AG09319 (cell line): ENCODE measurements at places on chromosomes 1 and 21.

DNA sequence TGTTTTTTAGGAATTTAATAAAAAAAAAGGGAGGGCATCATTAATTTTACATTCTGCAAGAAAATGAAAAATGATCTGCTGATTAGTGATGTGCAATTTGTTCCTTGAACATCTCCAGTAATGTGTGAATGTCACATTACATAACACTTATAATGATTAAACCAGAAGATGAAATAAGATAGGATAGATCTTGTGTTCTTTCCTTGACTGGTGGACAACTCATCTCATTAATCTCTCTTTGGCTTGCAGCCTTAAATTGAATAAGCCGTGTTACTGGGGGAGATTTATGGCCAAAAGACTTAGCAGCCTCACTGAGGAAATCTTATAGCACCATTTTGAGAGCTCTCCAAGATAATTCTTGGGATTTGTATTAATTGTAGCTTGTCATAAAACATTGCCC lies 217.2 kb downstream of the ST6GALNAC3 start:
- no peak for DNase-seq

DNA sequence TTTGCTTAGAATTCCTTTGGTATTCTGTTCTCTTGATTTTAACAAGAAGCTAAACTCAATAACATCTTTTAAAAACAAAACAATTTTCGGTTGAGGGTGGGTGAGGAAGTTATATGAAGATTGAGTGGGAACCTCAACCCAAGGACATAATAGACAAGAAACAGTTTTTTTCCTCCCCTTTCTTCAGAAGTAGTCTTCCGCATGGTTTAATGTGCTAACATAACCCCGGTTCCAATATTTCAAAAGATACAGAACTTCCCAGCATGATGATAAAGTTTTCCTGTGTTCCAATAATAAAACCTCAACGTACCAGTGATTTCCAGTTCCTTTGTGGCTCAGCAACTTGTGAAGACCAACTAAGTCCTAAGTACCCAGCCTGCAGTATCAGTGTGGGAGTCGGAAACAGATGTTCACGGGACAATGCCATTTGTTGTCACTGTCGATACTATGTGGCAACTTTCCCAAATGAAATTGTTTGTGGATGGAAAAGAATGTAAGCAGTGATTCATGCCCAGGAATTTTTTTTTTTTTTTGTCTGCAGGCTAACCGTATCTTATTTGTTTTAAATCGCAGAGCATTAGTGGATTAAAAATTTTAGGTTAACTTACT lies 48.5 kb downstream of the NR5A2 start:
- peak; percentile 61 for DNase-seq

DNA sequence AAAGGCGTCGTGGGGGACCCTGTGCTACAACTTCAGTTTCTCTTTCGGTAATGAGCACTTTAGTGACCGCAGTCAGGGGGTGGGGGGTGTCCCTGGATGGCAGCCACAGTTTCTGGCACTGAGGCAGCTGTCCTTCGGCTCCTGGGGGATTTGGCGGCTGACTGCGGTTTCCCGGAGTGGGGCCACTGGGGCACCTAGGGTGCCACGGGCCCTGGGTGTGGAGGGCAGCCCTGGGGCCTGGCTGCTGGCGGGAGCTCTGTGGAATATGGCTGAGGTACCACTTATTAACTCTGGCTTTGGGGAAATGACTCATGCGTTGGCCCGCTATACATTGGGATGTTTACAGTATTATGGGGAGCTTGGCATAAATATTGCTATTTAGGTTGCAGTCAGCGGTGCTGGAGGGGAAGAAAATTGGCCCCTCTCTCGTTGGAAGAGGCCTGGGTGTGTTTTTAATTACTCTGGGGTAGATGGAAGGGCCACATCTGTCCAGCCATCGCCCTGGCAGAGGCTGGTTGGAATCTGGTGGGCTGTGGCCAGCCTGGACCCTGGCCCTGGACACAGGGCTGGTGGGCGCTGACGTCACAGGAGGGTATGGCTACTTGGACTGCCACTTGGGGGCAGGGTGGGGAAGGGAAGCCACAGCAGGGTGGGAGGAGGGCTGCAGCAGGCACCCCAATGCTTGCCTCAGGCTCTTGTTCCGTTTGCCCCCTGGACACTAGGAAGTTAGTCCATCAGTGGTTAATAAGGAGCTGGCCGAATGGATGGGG lies 2.0 kb downstream of the EPHB2 start:
- DNase-seq: peak; percentile 14

DNA sequence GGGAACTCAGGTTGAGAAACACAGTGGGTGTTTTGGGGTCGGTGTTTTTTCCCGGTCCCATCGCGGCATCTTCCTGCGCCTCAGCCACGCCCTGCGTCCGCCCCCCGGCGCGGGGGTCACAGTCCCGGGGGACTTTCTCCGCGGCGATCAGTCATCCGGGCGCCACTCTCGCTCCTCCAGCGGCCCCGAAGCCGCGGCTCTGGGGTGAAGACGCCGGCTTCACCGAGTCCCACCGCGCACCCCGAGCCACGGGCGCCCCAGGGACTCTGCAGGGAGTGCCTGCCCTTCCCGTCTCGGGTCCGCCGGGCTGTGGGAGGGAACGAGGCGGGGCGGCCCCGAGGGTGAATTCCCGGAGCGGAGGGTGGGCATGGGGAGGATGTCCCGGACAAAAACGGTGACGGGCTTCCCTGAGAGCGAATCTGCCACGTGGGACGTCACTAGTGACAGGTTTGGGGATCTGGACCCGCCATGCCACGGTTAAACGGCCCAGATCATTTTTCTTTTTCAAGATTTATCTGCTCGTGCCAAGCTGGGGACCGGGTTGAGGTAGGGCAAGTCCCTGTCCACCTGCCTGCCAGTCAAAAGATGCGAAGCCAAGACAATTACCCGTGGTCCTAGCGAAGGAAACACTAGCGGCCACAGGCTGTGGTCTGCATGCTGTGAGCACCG lies 717 bp upstream of the BATF3 start:
- DNase-seq: no peak

DNA sequence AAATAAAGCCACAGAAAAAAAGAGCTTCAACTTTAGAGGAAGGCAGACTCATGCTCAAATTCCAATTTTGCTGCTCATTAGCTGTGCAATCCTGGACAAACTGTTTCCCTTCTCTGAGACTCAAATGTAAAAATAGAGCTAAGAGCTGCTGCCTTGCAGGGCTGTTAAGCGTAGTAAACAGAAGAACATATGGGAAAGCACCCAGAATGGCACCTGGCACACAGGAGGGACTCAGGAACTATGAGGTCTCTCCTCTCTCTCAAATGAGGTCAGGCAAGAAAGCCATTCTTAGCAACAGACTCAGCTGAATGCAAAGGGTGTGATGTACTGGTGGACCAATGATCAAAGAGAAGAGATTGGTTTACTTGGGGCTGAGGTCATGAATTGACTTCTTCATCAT lies 61.3 kb downstream of the TRABD2B start:
- DNase-seq: no peak

DNA sequence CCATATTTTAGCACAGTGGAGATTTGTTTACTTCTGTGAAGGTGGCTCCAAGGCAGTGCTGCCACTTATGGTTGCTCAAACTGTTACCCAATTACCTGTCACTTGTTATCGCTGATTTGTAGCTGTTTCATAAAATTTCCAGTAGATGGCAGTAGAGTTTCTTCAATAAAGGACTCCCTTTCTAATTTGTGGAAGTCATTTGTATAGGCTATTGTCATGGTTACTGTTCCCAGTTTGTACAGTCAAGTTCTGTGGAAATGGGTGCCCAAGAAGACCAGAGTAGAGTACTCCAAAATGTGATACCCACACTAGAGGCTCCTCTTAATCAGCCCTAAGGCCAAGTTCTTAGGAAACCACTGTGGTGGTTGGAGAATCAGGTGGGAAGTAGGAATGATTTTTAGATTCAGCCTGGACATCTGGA lies 186.1 kb downstream of the CLEC20A start:
- DNase-seq: peak; percentile 60

DNA sequence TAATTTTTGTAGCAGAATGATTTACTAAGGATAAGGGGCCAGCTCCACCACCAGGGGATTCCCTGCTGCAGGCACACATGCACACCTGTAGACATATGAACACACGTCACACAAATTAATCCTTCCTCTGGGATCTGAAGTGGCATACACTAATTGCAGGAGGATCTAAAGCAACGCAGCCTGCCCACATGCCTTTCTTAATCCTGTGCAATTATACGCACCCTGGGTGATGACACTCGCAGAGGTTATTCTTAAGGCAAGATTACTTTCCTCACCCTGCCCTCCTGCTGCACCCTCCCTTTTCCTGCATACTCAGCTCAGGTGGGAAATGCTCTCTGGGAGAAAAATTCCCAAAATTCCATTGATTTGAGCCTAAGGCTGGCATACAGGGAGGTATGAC lies 7.5 kb upstream of the LORICRIN start:
- no peak for DNase-seq

- no peak for DNase-seq
These were observed 81.8 kb downstream of the GLUL start for GRCh38 chr1:182309631-182310351.

DNA sequence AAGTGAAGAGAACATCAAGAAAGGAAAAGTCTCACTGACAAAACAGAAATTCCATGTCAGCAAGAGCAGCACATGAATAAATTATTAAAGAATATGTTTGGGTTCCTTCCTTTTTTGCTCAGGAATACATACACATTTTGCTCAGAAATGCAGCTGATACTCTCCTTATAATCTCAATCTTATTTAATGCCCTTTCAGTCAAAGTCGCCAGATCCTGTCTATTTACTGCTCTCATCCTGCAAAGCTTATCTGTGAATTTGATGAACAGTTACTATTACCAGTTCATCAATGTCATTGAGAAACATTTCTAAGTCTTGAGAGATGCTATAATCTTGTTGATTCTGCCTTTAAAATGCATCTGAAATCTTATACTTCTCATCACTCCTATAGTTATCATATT lies 543.1 kb upstream of the ZRANB2 start:
- DNase-seq: no peak

- no peak for DNase-seq
These were observed 1.1 kb downstream of the CRCT1 start for GRCh38 chr1:152515434-152515783.

GRCh38 chr1:15472587-15472986 lies 3.3 kb upstream of the CELA2B start:
- no peak for DNase-seq

DNA sequence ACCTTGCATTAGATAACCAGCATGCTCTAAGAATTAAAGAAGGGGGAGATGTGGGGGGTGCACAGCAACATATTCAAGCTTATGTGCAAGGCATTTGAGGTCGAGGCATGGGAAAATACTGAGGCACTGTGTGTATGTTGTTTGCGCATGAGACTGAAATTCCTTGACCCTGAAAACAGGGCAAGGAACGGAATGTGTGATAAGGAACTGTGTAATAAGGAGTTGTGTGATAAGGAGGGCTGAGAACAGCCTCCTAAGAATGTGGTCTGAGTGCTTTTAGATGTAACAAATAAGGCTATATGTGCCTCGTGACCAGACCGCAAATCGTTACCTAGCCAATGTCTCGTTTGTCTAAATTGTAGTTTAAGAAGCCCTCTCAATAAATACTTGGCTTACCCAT lies 26.5 kb upstream of the ITLN1 start:
- no peak for DNase-seq

- DNase-seq: no peak
These were observed at the start of gene GSTM4 for GRCh38 chr1:109655615-109656519. Gene GSTM4, plus strand, starts transcription at chr1:109656099. Its CDS starts 291 bp downstream, at chr1:109656390.

GRCh38 chr1:201516511-201517127 lies 9.7 kb upstream of the CSRP1 start:
- no peak for DNase-seq

- no peak for DNase-seq
These were observed 456.2 kb downstream of the KCNT2 start for GRCh38 chr1:196152086-196152485.

- peak; percentile 11 for DNase-seq
These were observed 244.5 kb downstream of the NEGR1 start for GRCh38 chr1:72037745-72038343.

DNA sequence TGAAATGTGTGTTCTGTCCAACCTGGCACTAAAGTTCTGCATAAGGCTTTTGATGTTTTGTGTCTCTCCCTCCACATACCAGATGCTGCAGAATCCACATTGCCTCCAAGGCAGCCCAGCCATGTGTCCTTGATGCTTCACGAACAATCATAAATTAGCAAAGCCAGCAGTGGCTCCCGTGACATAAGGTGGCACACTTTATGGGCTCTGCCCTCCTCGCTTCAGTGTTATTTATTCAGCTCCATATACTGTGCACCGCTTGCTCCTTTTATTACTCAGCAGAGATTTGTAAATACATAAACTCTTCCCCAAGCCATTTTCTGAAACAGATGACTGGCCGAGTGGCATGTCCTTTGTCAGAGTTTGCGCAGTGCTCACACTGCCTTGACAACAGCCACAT lies 112.8 kb upstream of the SLC35F3 start:
- DNase-seq: no peak

GRCh38 chr1:20884513-20884912 lies 97.4 kb upstream of the HP1BP3 start:
- no peak for DNase-seq

DNA sequence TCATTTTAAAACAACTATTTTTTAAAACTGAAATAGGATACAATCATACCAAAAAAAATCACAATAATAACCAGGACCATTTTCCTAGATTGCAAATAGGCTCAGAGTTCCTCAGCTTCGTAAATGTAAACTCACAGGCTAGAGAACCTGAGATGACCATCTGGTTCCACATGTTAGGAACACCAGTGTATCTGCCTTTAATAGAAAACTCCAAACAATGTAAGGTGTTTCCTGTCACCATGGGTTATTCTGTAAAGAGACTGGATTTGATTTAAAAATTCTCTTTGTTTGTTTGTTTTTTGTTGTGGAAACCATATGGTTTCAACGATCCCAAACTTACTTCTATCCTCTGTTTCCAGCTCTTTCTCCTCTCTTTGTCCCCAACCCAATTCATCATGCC lies 197.5 kb downstream of the ZZZ3 start:
- DNase-seq: no peak

GRCh38 chr1:65757531-65757930 lies 35.2 kb upstream of the PDE4B start:
- no peak for DNase-seq

DNA sequence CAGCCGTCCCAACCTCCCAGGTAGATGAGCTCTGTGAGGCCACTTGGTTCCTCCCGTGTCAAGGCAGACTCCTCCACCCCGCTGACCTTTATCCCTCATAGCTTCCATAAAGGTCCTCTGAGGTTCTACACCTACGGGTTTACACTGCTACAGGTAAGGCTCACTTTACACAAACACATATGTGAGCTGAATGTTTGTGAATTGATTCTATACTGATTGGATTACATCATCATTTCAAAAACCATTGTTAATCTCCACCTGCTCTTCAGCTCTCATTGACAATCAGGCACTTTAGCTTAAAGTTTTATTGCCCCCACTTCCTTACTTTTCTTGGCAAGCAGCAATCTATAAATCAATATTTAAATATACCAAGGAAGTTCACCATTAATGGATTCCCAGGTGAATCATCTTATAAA lies 12.8 kb upstream of the RGS16 start:
- no peak for DNase-seq

DNA sequence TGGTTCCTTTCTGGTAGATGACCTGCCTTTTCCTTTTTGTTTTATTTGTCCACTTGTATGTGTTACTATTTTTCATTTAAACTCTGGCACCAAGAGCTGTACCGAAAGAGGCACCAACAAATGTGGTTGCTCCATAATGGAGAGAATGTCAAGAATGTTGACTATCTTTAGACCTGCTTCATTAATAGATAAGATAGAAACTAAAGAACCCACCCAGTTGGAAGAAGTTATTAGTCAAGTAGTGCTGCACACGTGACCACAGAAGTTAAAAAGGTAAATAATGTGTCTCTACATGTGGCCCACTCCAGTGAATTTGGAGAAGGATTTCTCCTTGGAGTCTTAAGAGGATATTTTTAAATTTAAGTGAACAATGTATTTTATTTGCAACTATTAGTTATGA lies 9.3 kb downstream of the ATP1A1 start:
- no peak for DNase-seq

- DNase-seq: no peak
These were observed 33.5 kb downstream of the SLC1A7 start for GRCh38 chr1:53108646-53109580.
